ENCODE measurements at places on chromosomes 16 and 17.

- DNase-seq, result peak; percentile 21
Measured at GRCh38 chr17:9273428-9274391, 252.4 kb downstream of the NTN1 start.

GRCh38 chr17:79645777-79646088 lies 34.9 kb upstream of the RBFOX3 start:
- DNase-seq, result no peak

DNA sequence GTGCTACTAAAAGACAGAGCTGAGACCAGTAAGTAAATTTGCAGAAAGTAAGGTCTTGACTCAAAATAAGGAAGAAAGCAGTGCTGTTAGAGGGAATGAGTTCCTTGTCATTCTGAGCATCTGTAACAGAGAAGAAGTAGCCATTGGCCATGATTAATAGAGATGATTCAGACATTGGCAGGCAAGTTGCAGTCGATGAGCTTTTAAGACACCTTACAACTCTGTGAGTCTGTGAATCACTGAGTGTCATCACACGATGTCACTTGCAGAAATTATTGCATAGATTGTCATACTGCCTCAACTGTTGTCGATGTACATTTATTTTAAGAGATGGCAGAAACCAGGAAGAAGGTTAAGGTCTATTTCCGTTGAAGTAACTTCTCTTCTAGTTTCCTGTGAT lies 201.1 kb upstream of the CDH13 start:
- no peak for DNase-seq

- DNase-seq, result no peak
Measured at GRCh38 chr17:10984220-10984619, 146.3 kb upstream of the PIRT start.

DNA sequence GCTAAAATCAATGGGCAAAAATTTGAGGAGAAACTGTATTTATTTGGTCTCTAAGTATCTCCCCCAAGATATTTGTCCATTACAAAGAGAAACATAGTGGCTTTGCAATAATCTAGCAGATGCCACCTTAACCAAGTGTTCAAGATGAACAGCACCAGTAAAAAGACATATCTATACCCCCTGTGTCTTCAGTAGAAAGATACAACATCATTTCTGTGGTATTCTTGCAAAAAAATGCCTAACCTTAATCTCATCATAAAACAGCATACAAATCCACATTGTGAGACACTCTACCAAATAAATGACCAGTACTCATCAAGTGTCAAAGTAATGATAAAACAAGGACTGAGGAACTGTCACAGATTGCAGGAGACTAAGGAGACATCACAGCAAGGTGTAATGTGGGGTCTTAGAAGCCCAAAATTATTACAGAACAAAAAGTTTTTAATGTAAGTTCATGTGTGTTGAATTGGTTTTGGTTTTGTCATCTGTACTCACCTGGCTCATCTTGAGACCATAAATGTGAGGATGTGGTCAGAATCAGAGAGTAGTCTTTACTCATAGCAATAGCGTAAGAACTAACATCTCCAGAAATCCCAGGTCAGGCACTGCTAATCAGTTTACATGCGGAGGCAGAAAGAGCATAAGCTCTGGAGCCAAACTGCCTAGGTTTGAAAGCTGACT lies 77.2 kb downstream of the AATF start:
- no peak for DNase-seq

- DNase-seq, result no peak
Measured at GRCh38 chr16:77946823-77947222, 75.5 kb upstream of the CLEC3A start.

DNA sequence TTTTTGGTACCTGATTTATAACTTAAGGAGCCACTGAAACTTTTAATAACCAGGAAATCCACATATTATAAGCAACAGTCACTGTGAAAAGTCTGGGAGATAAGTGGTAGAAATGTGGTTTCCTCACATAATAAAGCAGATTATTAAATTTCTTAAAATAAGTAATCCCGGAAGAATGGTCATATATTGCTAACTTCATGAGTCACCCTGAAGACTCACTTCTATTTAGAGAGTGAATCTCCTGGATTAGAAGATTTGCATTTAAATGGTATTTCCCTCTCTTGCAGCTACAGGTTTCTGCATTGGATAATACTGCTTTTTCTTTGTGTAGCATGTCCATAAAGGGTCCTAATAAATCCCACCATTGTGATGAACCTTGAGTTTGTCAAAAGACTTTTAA lies 1286.8 kb upstream of the CDH8 start:
- DNase-seq, result no peak

DNA sequence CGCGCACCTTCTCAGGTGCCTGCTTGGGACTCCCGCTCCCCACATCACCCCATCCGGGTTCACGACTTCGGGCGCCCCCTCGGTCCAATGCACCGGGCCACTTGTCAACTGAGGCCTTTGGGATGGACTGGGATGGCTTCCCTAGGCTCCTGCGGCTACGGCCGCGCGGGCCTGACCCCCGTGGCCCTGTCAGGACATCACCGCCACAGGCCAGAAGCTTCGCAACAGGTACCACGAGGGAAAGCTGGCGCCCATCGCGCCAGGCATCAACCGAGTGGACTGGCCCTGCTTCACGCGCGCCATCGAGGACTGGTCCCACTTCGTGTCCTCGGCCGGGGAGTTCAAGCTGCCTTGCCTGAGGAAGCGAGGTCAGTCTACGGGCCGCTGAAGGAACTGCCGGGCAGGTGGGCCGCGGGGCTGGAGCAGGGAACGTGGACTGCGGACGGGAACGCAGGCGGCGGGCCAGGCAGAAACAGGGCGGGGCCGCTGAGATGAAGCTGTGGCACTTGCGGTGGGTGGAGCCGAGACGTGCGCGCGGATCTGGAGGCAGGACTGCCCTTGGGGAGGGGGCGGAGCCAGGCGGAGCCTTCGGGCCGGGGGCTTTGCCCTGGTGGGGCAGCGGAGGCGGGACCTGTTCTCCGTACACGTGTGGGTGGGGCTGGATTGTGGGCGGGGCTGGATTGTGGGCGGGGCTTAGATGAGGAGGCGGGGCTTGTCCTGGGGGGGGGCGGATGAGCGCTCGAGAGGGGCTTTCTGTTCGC lies 13.7 kb upstream of the CNGB1 start:
- peak; percentile 94 for DNase-seq

GRCh38 chr16:73553941-73554660 lies 506.2 kb upstream of the ZFHX3 start:
- no peak for DNase-seq

GRCh38 chr16:2839650-2840450 lies 9.7 kb downstream of the ZG16B start:
- no peak for DNase-seq

GRCh38 chr16:49338611-49339265 lies 34.9 kb upstream of the C16orf78 start:
- no peak for DNase-seq

GRCh38 chr17:66422186-66422585 lies 119.8 kb downstream of the PRKCA start:
- no peak for DNase-seq

DNA sequence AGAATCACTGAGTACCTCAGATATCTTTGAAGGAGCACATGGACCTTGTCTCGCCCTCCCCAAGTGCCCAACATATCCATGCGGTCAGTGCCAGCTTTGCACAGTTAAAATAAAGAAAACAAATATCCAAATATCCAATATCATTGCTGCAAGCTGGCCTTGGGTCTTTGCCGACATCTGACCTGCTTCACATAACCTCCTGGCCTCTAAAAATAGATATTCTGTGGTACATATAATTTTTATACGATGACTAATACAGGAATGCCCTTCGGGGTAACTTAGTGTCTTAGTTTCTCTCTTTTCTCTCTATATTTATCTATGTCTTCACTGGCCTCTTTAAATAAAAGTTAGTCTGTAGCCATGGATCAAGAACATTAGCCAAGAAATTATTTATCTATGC lies 67.8 kb downstream of the MAF start:
- no peak for DNase-seq

GRCh38 chr16:25912321-25912720 lies 220.6 kb downstream of the HS3ST4 start:
- DNase-seq, result no peak

- DNase-seq, result no peak
Measured at GRCh38 chr16:83847371-83848225, 39.8 kb downstream of the HSBP1 start.

DNA sequence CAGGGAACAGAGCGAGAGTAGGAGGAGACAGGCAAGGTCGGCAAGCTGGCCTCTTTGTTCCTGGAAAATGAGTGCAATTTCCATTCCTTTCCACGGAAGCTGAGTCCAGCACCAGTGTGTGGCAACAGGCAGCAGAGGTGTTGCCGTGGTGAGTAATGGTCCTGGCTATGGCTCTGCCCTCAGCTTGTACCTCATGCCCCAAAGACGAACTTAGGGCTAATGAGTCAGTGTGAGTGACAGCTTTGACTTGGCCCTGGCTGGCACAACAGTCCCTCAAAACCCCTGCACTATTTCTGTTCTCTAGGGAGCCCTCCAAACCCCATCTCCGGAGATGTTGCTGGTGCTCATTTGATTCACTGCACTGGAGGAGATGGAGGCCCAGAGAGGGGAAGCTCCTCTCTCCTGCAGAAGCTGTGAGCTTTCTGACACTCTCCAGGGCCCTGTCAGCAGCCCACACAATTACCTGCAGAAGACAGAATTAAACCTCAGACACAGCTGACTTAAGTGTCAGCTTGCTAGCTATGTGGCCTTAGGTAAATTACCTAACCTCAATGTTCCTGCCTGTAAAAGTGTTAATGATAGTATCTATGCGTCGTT lies 129.9 kb downstream of the TMEM132E start:
- DNase-seq, result no peak

DNA sequence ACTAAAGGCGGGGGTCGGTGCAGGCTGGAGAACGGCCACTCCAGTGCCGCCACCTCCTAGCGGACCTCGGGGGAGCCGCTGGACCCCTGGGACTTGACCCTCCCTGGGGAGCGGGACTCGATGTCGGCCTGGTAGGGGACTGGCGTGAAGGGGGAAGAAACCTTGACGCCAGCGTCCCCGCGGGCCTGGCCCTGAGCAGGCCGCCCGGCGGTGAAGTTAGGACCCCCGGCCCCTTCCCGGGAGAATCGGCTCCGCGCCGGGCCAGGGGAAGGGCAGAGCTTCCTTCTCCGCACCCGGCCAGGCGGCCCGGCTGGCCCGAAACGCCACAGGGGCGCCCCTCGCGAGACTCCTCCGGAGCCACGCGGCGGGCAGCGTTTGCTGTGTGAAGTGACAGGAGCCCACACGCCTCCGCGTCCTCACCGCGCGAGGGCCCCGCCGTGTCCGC lies 389 bp downstream of the DUS1L start:
- peak; percentile 44 for DNase-seq

DNA sequence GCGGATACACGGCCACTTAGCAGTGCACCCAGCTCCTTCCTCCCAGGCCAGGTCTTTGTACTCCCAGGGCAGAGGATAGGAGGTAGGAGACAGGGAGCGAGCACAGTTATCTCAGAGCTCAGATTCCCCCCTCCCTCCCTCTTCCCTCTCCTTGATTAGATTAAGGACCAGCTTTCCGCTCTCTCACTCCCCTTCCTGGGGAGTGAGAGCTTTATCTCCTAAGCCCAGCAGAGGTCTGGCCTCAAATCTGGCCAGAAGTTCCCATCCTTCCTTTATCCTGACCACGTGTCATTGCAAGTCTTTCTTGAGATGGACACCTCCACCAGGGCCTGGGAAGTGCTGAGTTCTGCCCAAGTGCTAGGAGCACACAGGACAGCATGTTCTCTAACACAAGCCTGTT lies 5.1 kb downstream of the ARL4D start:
- no peak for DNase-seq

DNA sequence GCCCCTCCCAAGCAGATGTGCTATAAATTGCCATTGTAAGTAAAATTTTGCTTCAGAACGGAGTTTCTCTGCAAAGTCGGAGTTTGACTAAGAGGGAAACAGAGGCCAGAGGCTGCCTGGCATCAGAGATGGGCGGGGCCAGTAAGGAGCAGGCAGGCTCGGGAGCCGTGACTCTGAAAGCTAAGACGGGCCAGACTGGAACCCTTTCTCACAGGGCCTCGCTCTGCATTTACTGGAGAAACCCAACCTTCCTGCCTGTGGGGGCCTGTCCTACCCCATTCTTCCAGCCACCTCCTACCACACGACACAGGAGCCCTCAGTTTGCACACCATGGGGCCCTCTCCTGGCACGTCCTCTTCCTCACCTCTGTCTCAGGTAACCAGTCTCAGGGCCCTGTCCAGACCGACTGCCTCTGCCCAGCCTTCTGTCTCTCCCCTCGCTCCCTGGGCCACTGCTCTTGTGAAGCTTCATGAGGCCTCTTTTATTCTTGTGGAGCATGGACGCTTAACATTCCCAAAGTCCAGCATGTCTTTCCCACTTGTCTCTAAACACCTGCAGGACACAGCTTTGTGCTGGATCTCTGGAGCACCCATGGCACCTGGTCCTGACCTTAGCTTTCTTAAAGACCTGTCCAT lies 48.4 kb upstream of the ACSF3 start:
- DNase-seq, result no peak

GRCh38 chr16:17939122-17939536 lies 397.4 kb downstream of the NPIPA8 start:
- DNase-seq, result no peak

- DNase-seq, result no peak
Measured at GRCh38 chr17:82534401-82534812, 14.9 kb downstream of the FOXK2 start.

- DNase-seq, result no peak
Measured at GRCh38 chr16:74761665-74762064, 13.0 kb downstream of the FA2H start.

DNA sequence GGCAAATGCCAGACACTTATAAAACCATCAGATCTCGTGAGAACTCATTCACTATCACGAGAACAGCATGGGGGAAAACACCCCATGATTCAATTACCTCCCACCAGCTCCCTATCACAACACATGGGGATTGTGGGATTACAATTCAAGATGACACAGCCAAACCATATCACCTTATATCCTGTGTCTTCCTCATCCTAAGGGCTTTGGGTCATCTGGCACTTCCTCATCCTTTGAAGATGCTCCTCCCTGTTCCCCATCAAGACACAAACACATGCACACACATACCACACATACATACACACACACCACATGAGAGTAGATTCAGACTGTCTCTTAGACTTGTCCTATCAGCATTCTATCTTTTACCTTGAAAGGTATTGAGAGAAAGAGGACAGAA lies 2.8 kb upstream of the PMFBP1 start:
- DNase-seq, result no peak

GRCh38 chr16:50466170-50466569 lies 82.0 kb upstream of the NKD1 start:
- DNase-seq, result no peak

- no peak for DNase-seq
Measured at GRCh38 chr17:4969047-4969550, 1.5 kb upstream of the SPAG7 start.

- DNase-seq, result no peak
Measured at GRCh38 chr16:85570213-85570734, 42.8 kb upstream of the GSE1 start.

DNA sequence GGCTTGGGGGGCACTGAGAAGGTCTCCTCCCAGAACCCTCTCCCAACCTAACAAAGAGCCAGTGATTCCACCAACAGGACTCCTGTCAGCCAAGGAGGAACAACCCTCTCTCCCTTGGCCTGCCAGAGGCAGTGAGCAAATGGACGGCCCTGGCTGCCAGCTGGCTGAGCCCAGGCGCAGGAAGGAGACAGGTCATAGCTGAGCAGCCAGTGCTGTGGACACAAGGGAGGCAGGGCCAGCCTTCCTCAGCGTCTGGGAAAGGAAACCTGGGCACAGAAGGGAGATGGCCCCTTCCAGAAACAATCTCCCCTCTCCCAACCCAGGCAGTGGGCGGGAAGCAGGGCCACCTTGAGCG lies 2.1 kb downstream of the MPO start:
- DNase-seq, result no peak

GRCh38 chr17:73718362-73718761 lies 74.1 kb upstream of the SDK2 start:
- DNase-seq, result no peak
